Ascending aorta (tissue), 2 donors: ENCODE measurements at places on chromosomes 7 and 10. TPM values are rescaled to one million over a fixed set of nuclear protein-coding genes. Genes with fewer than 3 reads are reported as not detected.

- peaks cover 3% of the 10 kb centered on the region for H3K27me3 ChIP-seq
- DNase-seq = no peak
- no peak overlapping the region for H3K4me3 ChIP-seq
- no peak overlapping the region for H3K27ac ChIP-seq
- H3K4me1 ChIP-seq = no peaks in the 10 kb centered on the region
Observed at GRCh38 chr7:129772646-129773280, 161.2 kb downstream of the NRF1 start.

GRCh38 chr10:13690281-13690825 is 103.6 kb downstream of the PRPF18 start:
- peaks cover 36% of the 10 kb centered on the region for H3K36me3 ChIP-seq
- H3K27me3 ChIP-seq = no peaks in the 10 kb centered on the region
- no peak for DNase-seq
- H3K4me1 ChIP-seq = peaks cover 15% of the 10 kb centered on the region
- H3K4me3 ChIP-seq = no peak overlapping the region

- H3K27me3 ChIP-seq = no peaks in the 10 kb centered on the region
- H3K36me3 ChIP-seq = peaks cover 9% of the 10 kb centered on the region
- peaks cover 7% of the 10 kb centered on the region for H3K4me1 ChIP-seq
- DNase-seq = no peak
- no peak overlapping the region for H3K27ac ChIP-seq
- no peak overlapping the region for H3K4me3 ChIP-seq
Observed at GRCh38 chr10:79189853-79190435, 121.2 kb downstream of the ZMIZ1 start.

GRCh38 chr10:52353960-52354394 is 39.9 kb downstream of the DKK1 start:
- DNase-seq = no peak
- H3K4me3 ChIP-seq = no peak overlapping the region
- no peak overlapping the region for H3K27ac ChIP-seq
- H3K4me1 ChIP-seq = no peaks in the 10 kb centered on the region
- no peaks in the 10 kb centered on the region for H3K36me3 ChIP-seq

DNA sequence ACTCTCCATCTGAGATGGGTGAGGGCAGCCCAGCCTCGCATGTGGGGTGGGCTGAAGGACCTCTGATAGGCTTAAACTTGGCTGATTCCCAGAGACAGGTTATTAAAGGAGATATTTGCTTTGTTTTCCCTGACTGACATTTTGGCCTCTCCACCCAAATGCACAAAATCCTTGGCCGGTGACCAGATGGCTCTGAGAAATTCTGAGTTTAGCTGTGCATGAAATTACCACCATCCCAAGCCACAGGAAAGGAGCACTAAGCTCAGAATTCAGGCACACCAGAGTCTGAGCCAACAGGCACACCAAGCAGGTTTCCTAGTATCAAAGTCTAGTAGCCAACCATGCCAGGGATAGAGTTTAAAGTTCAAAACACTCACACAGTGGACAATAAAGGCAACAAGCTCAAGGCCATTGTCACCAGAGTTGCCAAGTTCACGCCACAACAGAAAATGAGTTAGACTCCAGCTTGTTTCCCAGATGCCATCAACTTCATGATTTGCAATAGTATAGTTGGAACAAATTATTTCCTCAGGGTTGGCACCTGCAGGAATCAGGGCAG is 387.6 kb downstream of the KCNMA1 start:
- H3K4me3 ChIP-seq = no peak overlapping the region
- H3K4me1 ChIP-seq = peaks cover 39% of the 10 kb centered on the region
- no peaks in the 10 kb centered on the region for H3K27me3 ChIP-seq
- peak overlapping the region; percentile 47 for H3K27ac ChIP-seq
- DNase-seq = no peak

- H3K27ac ChIP-seq = no peak overlapping the region
- no peak overlapping the region for H3K4me3 ChIP-seq
- H3K27me3 ChIP-seq = peaks cover 27% of the 10 kb centered on the region
Observed at GRCh38 chr10:49400365-49400764, 4.5 kb upstream of the DRGX start.

- H3K27ac ChIP-seq = peak overlapping the region; percentile 98
- H3K27me3 ChIP-seq = no peaks in the 10 kb centered on the region
- H3K4me1 ChIP-seq = peaks cover 34% of the 10 kb centered on the region
- H3K36me3 ChIP-seq = no peaks in the 10 kb centered on the region
- H3K4me3 ChIP-seq = no peak overlapping the region
- no peak for DNase-seq
Observed at GRCh38 chr10:132634241-132634946, 96.8 kb downstream of the INPP5A start.

DNA sequence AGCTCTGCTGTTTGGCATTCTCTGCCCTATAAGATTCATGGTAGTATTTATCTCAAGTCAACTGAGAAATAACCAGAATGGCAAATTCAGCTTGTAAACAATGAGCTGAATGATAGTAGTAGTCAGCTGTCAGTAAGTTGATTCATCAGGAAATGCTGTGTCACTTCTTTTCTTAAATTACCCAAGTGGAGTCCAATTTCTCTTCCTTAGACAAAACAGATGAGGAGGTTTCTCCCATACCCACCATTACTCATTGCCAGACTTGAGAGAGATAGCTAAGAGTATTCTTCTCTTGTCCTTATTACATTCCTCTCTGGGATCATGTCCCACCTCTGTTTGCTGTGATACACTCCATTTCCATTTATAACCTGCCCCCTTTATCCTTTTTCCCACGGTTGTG is 159.8 kb upstream of the STEAP1 start:
- no peak overlapping the region for H3K27ac ChIP-seq
- H3K27me3 ChIP-seq = no peaks in the 10 kb centered on the region
- H3K36me3 ChIP-seq = no peaks in the 10 kb centered on the region
- no peak for DNase-seq
- no peaks in the 10 kb centered on the region for H3K4me1 ChIP-seq

- DNase-seq = no peak
- no peaks in the 10 kb centered on the region for H3K4me1 ChIP-seq
- no peak overlapping the region for H3K27ac ChIP-seq
- no peaks in the 10 kb centered on the region for H3K27me3 ChIP-seq
- H3K36me3 ChIP-seq = no peaks in the 10 kb centered on the region
Observed at GRCh38 chr10:13984647-13985155, 346.0 kb downstream of the FRMD4A start.

GRCh38 chr7:76423666-76424412 is 911 bp upstream of the ZP3 start:
- DNase-seq = no peak
- H3K4me1 ChIP-seq = no peaks in the 10 kb centered on the region
- H3K4me3 ChIP-seq = no peak overlapping the region
- H3K36me3 ChIP-seq = no peaks in the 10 kb centered on the region
- no peak overlapping the region for H3K27ac ChIP-seq

DNA sequence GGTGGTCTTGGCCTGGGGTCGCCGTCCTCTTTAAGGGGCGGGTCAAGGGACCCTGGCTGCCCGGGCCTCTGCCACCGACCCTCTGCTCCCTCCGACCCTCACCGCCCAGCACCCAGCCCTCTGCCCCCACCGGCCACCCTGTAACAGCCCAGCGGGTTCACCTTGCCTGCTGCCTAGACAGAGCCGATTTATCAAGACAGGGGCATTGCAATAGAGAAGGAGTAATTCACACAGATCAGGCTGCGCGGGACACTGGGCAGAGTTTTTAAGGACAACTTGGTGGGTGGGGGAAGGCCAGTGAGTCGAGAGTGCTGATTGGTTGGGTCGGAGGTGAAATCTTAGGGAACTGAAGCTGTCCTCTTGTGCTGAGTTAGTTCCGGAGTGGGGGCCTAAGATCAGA is 779 bp upstream of the ADCK2 start:
- no peak overlapping the region for H3K27ac ChIP-seq
- H3K27me3 ChIP-seq = no peaks in the 10 kb centered on the region
- no peak overlapping the region for H3K4me3 ChIP-seq
- peaks cover 15% of the 10 kb centered on the region for H3K4me1 ChIP-seq
- no peak for DNase-seq

DNA sequence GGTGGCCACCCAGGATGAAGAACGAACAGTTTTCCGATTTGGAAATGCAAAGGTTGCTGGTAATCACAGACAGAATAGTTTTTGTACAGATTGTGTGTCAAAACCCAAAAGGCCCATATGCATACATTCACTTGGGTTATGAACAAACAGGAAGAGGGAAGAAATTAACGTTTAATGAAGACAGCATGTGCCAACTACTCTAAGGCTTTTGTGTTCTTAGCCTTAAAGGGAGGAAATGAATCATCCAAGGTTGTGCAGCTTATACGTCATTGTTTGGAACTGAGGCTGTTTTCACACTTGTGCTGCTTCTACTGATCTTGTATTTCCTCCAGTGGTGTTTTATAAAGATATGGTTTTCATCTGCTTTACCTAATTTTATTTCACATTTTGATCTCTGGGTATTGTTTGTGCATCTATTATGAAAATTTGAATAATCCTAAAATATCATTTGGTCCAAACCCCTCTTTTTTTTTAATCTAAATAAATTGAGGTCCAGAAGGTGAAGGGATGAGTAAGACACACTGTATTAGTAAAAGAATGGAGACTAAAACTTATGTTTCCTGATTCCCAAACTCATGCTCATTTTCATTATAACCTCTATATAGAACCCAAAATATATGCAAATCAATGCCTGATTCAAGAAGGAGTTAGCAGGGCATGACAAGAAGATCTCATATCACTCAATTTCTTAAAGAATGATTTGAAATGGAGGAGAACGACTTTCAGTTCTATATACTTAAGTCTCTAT is 373.1 kb downstream of the THSD7A start:
- no peak for DNase-seq
- no peaks in the 10 kb centered on the region for H3K4me1 ChIP-seq
- no peak overlapping the region for H3K4me3 ChIP-seq
- no peak overlapping the region for H3K27ac ChIP-seq
- H3K36me3 ChIP-seq = no peaks in the 10 kb centered on the region

DNA sequence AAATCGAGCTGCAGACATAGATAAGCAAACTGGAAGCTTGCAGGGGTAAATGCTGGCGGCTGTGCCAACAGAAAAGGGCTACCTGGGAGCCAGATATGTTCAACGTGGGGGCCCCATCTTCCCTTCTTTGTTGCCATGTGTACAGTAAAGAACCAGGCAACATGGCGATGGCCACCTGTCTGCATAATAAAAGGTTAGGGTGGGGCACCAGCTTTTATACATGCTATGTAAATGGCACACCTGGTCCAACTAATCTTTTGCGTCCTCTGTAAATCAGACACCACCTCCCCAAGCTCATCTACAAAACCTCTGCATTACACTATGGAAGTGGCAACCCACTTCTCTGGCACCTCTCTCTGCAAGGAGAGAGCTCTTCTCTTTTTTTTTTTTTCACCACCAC is 13.9 kb downstream of the BUD31 start:
- peaks cover 57% of the 10 kb centered on the region for H3K36me3 ChIP-seq
- no peak overlapping the region for H3K4me3 ChIP-seq
- H3K4me1 ChIP-seq = no peaks in the 10 kb centered on the region
- H3K27me3 ChIP-seq = no peaks in the 10 kb centered on the region
- H3K27ac ChIP-seq = no peak overlapping the region

DNA sequence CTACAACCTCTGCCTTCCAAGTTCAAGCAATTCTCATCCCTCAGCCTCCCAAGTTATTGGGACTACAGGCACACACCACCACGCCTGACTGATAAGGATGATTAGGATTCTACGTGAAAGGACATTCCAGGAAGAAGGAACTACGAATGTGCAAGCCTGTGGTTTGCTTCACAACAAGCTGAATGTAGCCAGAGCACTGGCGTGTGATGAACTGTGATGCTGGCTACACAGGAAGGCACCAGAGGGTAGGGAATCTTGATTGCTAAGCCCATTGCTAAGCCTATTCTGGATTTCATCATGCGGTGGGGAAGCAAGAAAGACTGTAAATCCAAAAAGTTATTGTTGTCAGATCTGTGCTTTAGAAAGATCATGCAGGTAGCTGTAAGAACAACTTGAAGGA is 72.3 kb upstream of the SRRM3 start:
- H3K4me3 ChIP-seq = no peak overlapping the region
- no peaks in the 10 kb centered on the region for H3K4me1 ChIP-seq
- DNase-seq = no peak
- H3K27me3 ChIP-seq = no peaks in the 10 kb centered on the region

DNA sequence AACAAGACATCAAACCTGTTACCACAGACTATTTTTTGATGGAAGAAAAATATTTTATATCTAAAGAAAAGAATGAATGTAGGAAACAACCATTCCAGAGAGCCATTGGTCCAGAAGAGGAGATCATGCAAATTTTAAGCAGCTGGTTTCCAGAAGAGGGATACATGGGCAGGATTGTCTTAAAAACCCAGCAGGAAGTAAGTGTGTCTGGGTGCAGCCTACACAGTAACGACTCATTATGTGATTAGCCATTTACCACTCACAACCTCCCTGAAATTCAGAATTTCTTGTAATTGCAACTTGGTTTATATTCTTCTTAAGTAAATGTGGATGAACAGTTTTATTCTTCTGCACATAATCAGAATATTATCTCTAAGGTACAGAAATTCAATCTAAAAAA is 46.2 kb downstream of the NOC3L start:
- H3K36me3 ChIP-seq = no peaks in the 10 kb centered on the region
- H3K4me1 ChIP-seq = peaks cover 3% of the 10 kb centered on the region
- H3K27ac ChIP-seq = peak overlapping the region; percentile 28
- no peak overlapping the region for H3K4me3 ChIP-seq
- no peaks in the 10 kb centered on the region for H3K27me3 ChIP-seq

DNA sequence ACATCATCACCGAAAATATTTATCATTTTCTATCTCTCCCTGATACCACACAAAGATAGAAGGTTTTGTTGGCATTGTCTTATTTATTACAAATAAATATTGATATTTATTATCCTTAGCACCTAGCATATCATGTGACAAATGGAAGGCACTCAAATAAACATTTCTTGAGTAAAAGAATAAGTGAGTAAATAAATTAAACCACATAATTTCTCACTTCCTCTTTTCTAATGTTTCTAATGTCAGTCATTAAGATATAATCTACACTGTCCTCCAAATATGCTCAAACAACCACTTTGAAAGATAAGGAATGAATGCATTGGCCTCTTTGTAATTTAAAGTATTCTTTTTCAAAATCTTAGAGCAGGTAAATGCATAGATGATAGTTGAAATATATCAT is 1027.8 kb upstream of the LRRTM3 start:
- no peak overlapping the region for H3K27ac ChIP-seq
- no peaks in the 10 kb centered on the region for H3K36me3 ChIP-seq
- no peaks in the 10 kb centered on the region for H3K4me1 ChIP-seq
- H3K4me3 ChIP-seq = no peak overlapping the region
- H3K27me3 ChIP-seq = no peaks in the 10 kb centered on the region

GRCh38 chr10:10096296-10096695 is 921.4 kb upstream of the CELF2 start:
- no peak for DNase-seq
- no peaks in the 10 kb centered on the region for H3K36me3 ChIP-seq
- H3K4me3 ChIP-seq = no peak overlapping the region
- H3K27me3 ChIP-seq = no peaks in the 10 kb centered on the region

- no peaks in the 10 kb centered on the region for H3K36me3 ChIP-seq
- H3K4me3 ChIP-seq = no peak overlapping the region
- no peak for DNase-seq
- H3K4me1 ChIP-seq = no peaks in the 10 kb centered on the region
- no peaks in the 10 kb centered on the region for H3K27me3 ChIP-seq
- no peak overlapping the region for H3K27ac ChIP-seq
Observed at GRCh38 chr10:62745581-62745980, 58.9 kb upstream of the ADO start.

GRCh38 chr7:44884621-44885393 is 523 bp downstream of the PURB start:
- peak overlapping the region; percentile 97 for H3K4me3 ChIP-seq
- no peaks in the 10 kb centered on the region for H3K36me3 ChIP-seq
- H3K27me3 ChIP-seq = no peaks in the 10 kb centered on the region
- H3K4me1 ChIP-seq = peaks cover 15% of the 10 kb centered on the region

Gene MYPN
- not detected for total RNA-seq

Gene HOXA10
- total RNA-seq = not detected

Gene CC2D2B
- total RNA-seq = 3.9 TPM

Gene OIT3
- total RNA-seq = not detected

Gene PSAP
- 653 TPM for total RNA-seq

Gene NPS
- total RNA-seq = not detected

Gene NPSR1
- not detected for total RNA-seq
